NCI-H187 treated with DMSO at 0.1 percent for 48 hours (cell line): ENCODE measurements at places on chromosomes 12 and 14.

DNA sequence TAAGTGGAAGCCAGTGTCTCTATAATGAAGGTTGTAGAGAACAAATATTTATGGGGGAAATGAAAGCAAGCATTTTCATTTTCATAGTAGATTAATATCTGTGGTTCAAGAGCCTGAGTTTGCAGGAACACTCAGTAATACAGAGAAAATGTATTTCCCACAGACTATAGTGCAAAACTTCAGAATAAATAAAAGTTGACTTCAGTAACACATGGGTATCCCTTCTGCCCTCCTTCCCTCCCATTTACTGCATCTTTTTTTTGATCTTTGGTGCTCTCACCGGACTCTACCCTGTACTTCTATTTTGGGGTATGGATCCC, 75.3 kb upstream of the AMN1 start:
- DNase-seq: no peak

DNA sequence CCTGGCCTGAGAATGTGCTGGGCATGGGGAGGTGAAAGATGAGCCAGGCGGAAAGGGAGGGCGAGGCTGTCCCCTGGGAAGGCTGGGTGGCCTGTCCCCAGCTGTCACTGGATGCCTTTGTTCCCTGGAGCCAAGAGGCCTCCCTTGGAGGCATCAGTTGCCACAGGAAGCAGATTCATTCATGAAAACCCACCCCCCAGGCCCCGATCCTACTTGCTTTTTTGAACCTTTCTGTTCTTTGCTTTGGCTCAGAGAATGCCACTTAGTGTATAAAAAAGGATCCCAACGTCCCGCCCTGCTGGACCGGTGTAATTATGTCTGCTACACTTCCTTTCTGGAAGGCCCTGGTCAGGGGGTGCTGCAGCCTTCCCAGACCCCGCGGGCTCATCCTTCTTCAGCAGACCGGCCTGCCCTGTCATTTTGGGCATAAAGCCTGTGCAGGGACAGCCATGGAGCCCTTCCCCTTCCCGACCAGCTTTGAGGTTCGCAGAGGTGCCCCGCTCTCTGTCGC, 220.2 kb downstream of the SLC41A2 start:
- DNase-seq: no peak

DNA sequence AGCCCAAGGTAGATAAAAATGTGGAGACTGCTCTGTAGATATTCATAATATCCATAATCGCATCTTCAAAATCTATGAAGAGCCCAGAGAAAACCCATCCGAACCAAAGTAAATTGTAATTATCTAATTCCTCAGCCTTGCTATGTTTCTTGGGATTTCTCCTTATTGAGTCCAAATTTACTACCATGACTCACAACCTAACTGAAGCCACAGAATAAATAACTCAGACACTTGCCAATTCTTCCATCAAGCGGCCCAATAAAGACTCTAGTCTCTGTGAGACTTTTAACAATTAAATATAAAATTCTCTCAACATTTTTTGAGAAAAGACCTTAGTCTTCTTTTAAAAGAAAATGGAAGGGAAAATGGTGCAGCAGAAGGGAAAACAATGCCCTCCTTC, 409.8 kb downstream of the DAD1 start:
- DNase-seq: no peak

DNA sequence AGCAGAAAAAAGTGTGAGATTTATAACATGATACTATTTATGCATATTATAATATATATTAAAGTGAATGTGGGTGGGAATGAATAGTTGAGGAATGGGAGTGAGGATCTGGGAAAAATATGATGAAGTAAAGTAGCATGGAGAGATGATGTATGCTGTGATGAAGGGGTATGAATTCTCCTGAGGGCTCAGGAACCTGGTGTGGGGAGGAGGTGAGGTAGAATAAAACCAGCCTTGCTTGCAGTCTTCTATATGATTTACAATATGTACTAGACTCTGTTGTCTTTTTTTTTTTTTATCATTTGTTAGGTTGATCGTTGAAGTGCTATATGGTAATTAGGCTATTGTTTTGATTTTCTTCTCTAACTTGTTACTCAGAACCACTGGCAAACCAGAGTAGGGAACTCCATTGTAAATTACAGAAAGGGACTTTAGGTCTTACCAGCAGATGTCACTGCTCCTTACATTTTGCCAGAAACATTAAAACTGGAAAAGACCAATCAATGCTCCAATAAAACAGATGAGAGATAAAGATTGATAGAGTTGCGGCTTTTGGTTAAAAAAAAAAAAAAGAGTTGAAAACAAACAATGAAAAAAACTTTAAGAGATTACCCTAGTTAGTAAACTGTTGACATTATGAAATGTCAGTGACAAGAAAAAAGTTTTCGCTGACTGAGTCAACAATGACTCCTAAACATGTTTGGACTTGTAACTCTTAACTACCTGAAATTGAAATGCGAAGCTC, 39.9 kb downstream of the ATL1 start:
- DNase-seq: no peak

DNA sequence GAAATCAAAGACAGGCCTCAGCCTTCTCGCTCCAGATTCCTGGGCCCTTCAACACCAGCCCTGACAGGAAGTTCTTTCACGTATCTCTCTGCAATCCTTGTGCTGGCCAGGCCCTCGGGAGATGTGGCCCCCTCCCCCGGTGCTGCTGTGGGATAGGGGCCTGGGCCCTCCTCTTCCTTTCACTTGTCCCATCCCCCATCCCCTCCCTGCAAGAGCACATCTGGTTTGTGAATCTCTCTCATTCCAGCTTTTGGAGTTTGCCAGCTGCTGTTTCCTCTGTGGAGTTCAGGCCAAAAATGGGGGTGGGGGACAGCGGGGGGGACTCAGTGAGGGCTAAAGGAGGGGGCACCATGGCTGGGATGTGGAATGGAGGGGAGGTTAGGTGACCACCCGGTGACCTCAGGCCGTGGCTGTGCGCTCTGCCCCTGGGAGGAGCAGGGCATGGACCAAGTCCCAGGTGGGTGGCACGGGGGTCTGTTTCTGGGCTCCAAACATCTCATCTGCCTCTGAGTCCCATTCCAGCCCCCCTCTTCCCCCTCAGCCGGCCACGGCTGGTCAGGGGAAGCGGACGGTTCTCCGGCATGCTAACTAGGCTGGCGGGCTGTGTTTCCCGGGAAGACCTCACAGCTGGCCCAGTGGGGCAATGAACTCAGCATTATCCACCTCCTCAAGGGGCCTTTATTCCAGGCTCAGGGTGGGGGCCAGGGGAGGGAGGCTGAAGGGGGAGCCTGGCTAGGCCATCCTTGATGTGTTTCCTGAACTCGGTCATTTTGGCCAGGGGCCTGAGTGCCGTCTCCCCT, 7.4 kb downstream of the LRP1 start:
- DNase-seq: no peak

DNA sequence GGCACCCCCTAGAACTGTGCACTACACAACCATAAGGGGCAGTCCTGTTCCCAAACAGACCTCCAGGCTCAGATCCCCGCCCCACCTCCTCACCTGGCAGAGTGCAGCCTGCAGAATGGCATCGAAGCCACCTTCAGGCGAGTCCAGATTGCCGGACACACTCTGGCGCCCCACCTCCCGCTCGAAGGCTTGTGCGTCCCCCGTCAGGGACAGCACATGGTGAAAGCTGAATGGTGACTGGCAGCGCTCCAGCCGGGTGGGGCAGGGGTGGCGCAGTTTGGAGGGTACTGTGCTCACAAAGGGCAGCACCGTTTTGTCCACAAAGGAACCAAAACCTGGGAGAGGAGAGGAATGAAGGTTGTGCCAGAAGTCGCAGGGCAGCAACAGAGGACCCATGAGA, 10.6 kb downstream of the ITGB7 start:
- no peak for DNase-seq

DNA sequence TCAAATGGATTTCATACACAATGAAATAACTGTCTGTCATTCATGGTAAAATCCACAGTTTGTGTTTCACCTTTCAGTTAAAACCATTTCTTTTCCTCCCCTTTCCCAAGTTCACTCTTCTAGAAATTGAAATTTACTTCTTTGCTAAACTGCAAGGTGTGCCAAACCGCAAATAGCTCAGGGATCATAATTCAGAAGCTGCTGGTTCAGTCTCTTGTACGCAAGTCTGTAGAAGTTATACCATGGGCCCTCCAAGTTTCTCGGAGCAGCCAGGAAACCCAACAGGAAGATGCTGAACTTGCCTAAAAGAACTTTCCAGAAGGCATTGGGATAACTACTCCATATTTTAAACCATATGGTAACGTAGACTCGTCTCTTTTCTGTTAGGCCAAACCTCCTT, 268.9 kb downstream of the FLRT2 start:
- no peak for DNase-seq

DNA sequence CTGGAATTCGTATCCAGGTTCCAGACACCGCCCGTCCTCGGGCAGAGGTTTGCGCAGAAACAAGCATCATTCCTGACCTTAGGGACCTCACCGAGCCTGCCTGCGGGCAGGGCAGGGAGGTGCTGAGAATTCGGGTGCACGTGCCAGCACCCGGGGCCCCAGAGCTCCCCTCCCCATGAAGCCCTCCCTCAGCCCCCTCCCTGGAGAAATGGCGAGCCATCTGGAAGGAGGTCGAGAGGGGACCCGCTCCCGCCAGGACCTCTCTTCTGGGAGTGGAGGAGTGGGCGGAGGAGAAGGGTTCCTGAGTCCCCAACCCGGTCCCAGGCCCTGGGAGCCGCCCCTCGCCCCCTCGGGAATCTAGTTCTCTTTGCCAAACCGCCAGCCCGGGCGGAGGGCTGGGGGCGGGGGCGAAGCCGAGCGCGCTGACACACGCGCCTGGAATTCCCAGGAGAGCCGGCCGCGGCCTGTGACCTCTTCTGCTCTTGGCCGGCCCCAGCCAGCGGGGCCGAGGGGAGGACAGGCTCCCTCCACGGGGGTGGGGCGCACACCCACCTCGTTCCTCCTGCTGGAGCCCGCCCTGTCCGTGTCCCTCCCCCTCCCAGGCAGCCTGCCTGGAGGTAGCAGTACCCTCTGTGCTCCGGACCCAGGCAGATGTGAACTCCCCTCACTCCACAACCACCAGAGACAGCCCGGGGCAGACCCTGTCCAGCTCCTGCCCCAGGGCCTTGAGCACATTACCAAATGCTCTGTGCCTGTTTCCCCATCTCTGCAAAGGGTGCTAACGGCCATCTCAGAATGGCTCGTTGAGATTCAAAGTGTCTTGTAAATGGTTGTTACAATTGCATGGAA, 23.0 kb upstream of the GPR132 start:
- no peak for DNase-seq

DNA sequence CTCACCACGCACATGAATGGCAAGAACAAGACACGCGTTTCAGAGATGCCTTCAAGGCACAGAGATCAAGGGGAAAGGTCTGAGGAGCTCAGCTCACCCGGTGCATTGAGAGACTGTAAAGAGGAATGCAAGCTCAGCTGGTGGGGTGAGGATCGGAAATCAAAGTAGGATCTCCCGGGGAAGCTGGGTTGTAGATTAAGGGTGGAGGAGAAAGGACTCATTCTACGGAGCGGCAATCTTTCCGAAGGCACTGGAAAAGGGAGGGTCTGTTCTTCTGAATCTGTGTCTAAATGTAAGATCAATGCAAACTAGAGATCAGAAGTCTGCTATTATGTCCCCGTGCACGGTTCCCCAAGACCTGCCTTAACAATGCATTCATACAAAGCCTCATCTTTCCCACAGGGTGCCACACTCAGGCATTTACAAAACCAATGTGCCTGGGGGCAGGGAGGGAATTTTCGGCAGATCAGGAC, 41.6 kb upstream of the PYGL start:
- DNase-seq: no peak

GRCh38 chr12:124443931-124444712, 123.3 kb downstream of the NCOR2 start:
- no peak for DNase-seq

DNA sequence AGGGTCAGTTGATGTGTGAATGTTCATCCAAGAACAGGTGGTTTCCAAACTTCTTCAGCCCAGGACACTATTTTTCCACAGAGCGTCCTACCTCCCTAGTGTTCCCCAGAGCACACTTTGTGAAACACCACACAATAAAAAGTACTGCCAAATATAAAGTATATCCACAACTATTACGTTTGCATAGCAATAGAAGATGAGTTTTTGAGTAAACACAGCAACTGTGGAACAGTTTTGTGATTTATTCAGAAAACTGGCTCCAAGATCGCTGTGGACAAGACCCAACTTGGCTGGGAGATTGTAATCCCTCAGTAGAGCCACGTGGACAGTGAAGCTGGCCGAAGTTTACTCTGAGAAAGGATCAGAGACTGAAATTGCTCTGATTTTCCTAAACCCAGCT, 14.5 kb upstream of the MAP1LC3B2 start:
- no peak for DNase-seq

DNA sequence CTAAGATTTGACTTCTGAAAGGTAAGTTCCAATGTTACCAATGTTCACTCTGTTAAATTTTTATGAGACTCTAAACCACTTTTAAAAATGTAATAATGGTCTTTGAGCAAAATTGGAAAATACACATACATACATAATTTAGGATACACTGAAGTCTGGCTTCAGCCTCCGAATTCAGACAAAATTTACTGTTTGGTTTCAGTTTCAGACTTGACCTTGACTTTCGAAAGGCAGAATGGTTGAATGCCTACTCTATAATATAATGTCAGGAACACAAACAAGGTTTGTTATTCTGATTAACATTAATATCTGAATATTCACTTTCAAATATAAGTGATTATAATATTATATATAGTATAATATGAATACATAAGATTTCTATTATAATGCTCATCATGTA, 74.1 kb upstream of the KRAS start:
- no peak for DNase-seq

- no peak for DNase-seq
Observed at GRCh38 chr12:132866251-132866828, 21.1 kb downstream of the CHFR start.

DNA sequence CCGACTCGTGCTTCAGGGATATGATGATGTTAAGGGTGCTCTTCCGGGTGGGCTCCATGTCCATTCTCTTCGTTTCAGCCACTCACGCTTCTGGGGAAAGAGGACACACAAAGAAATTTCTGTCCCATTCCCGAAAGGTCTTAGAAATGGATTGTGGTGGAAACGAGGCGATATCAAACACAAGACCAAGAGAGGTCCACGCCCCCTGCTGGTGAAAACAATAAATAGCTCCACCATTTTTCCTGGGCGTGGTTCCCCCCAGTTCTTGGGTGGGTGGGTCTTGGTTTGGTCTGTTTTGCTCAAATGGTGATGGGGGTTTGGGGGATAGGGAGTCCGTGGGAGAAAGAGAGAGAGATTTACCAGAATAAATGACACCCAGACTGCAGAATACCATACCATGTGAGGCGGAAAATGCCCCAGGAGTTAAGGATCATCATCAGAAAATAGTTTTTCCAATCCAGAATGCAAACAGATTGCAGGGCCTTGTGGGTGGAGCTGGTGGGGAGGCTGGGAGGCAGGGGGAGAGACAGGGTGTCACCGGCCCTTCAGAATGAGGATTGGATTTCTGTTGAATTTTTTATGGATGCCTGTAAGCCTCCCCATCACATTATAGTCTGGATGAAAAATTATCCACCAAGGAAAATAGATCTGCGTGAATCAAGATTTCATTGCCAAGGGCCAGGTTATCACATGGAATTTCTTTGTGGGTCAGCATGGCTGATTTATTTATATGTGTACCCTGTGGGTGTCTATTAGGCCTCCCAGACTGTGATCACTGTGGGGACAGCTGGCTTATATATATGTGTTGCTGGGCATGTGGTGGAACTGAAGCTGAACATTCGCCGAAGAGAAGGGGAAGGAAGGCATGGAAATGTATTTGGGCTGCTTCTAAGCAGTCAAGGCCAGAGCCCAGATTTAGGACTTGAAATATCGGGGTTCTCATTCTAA, 55.8 kb downstream of the SRRM4 start:
- DNase-seq: no peak

- no peak for DNase-seq
Observed at GRCh38 chr14:91202234-91202974, 42.1 kb downstream of the GPR68 start.
